Activated CD8-positive, alpha-beta memory T cell treated with anti-CD3 and anti-CD28 coated beads for 36 hours (primary cell): ENCODE measurements at places on chromosomes 4 and X. TPM values are rescaled to one million over a fixed set of nuclear protein-coding genes. Genes with fewer than 3 reads are reported as not detected.

Gene NUDT10
- 1.1 TPM for total RNA-seq

Gene HTR2C
- total RNA-seq = not detected

Gene HPGDS
- not detected for total RNA-seq

Gene SGMS2
- 0.46 TPM for total RNA-seq
